ENCODE measurements at places on chromosomes 4 and X. TPM values are rescaled to one million over a fixed set of nuclear protein-coding genes. Genes with fewer than 3 reads are reported as not detected.
A peak's percentile ranks its signal among the peaks of the same experiment; 100 is the strongest.

- H3K27me3 ChIP-seq: no peaks in the 10 kb centered on the region
- DNase-seq: no peak
- peaks cover 19% of the 10 kb centered on the region for H3K4me1 ChIP-seq
- H3K27ac ChIP-seq: peak overlapping the region; percentile 34
- H3K4me3 ChIP-seq: no peak overlapping the region
Observed at GRCh38 chr4:53307819-53308780, 57.8 kb downstream of the SCFD2 start.

NKX1-1 gene
- not detected for total RNA-seq

MAGEA1 gene
- total RNA-seq: not detected

TRO gene
- 5.5 TPM for total RNA-seq

TRIML2 gene
- total RNA-seq: not detected

DNA sequence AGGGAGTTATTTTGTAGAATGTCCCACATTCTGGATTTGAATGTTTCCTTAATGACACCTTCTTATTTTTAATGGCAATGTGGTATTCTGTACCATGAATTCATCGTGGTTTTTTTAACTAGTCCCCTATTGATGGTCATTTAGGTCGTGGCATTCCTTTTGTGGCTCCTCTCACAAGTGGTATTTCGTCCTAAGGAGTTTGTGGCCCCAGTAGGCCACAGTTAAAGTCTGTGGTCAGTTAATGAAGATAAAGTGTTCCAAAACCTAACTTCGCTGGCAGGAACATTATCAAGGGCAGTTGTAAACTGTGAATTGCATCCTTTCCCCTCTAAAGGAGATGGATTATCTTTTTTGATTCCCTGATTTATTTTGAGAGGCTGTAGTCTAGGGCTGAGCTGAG is 133.2 kb downstream of the TMEM164 start:
- no peaks in the 10 kb centered on the region for H3K27me3 ChIP-seq
- H3K4me3 ChIP-seq: no peak overlapping the region
- H3K36me3 ChIP-seq: peaks cover 3% of the 10 kb centered on the region
- no peak overlapping the region for H3K27ac ChIP-seq
- peaks cover 16% of the 10 kb centered on the region for H3K4me1 ChIP-seq

Data from activated CD4-positive, alpha-beta T cell treated with anti-CD3 and anti-CD28 coated beads for 36 hours (primary cell).